ENCODE measurements at places on chromosomes 7 and 10. TPM values are rescaled to one million over a fixed set of nuclear protein-coding genes. Genes with fewer than 3 reads are reported as not detected.

The WEE2 gene
- 0.20 TPM for polyA plus RNA-seq

The HMX3 gene
- not detected for polyA plus RNA-seq

- DNase-seq, result peak; percentile 73
These were observed 5.6 kb upstream of the DKK1 start for GRCh38 chr10:52308251-52309031.

The SPAM1 gene
- 18.1 TPM for polyA plus RNA-seq

The CHAT gene
- polyA plus RNA-seq, result 0.75 TPM

The ELAPOR2 gene
- polyA plus RNA-seq, result 26.4 TPM

- no peak for DNase-seq
These were observed 188.4 kb upstream of the AGK start for GRCh38 chr7:141362580-141363435.

The SPDYE5 gene
- polyA plus RNA-seq, result 4.8 TPM

The ANKRD1 gene
- polyA plus RNA-seq, result 2.1 TPM

DNA sequence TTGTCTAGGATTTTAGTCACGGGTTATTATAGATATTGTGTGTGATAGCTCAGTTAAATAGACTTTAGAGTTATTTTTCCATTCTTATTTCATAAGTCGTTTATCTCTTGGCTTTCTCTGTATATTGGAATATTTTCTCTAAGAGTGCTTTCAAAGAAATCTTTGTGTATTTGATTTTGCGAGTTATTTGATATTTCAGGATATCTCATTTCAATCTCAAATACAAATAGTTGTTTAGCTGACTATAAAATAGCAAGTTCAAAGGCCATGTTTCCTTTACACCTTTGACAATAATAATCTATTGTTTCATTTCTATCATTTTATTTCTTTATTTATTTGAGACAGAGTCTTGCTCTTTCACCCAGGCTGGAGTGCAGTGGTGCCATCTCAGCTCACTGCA is 55.9 kb downstream of the STK31 start:
- DNase-seq, result no peak

DNA sequence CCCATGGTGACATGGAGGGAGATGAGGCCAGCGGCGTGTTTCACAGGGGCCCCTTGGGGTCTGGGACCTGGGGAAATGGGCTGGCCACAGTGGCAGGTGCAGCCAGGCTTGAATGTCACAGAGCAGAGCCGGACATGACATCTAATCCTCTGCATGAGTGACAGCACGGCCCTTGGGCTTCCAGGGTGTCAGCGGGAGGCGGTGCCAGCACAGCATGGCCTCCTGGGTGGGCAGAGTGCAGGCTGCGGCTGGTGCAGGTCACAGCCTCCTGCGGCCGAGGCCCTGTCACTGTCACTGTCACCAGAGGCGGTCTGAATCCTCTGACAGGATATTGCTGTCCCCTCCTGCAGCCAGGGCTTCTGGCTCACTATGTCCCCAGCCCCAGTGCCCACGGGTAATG is 18.2 kb downstream of the BHLHA15 start:
- no peak for DNase-seq

DNA sequence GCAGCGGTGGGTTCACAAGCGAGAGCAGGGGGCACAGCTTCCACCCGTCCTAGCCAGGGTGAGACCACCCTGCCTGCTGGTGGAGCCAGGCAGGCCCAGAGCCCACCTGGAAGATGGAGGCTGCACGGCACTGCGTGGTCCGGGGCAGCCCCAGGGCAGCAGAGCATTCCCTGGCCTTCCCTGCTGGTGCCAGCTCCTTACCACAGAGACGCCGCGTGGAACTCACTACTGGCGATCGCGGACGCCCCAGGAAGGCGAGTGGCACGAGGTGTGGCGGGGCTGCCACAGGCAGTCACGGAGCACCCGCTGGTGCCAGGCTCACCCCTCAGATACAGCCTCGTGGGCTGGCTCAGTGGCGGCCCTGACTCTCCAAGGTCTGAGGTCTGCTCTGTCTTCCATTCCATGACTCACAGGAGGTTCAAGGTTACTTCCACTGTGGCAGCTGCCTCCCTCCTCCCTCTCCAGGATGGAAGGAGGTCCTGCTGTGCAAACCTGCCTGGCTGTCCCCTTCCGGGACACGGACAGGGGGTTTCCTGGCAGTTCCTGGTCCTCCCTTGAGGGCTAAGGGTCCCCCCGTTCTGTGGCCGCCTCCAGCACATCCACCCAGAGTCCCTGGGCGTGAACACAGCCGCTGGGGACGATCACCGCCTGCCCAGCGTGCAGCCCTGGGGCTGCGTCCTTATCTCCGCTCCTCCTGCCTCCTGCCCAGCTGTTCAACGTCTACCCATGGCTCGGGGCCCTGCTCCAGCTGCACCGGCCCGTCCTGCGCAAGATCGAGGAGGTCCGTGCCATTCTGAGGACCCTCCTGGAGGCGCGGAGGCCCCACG is 3.1 kb downstream of the CYP2W1 start:
- peak; percentile 68 for DNase-seq

DNA sequence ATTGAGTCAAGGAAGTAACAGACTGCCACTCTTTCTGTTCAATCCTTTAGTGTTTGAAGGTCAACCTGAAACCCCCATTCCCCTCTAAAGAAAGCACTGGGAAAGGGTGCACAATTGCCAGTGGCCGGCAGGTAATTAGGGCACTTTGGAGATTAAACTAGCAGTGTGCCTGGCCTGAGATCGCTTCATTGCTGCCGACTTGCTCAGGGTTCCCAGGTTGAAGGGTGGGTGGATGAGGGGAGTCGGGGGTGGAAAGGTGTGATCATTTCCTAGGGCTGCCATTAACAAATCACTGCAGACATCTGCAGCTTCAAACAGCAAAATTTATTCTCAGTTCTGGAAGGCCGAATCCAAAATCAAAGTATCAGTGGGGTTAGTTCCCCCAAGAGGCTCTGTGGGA is 16.3 kb upstream of the BTBD16 start:
- DNase-seq, result no peak

DNA sequence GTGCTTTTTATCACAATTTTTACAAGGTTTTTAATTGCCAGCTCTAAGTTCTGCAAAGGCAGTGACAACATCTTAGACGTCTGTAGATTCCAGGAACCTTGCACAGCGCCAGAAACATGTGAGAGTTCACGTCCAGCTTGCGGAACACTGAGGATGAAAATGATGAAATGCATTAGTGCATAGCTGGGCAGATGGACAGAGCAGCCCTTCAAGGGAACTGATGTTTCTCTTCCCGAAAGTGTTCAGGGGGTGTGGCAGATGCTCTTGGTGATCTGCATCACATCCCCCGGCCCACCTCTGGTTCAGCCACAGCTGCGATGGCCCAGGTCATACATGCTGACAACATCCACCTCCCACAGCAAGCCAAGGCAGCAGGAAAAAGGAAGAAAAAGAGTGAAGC is 40.9 kb downstream of the ITIH5 start:
- DNase-seq, result no peak

- DNase-seq, result no peak
These were observed 53.6 kb downstream of the SEC61G start for GRCh38 chr7:54705436-54705835.

- DNase-seq, result peak; percentile 21
These were observed 97.4 kb upstream of the BMPER start for GRCh38 chr7:33807779-33808482.

The TNKS2 gene
- polyA plus RNA-seq, result 23.4 TPM

DNA sequence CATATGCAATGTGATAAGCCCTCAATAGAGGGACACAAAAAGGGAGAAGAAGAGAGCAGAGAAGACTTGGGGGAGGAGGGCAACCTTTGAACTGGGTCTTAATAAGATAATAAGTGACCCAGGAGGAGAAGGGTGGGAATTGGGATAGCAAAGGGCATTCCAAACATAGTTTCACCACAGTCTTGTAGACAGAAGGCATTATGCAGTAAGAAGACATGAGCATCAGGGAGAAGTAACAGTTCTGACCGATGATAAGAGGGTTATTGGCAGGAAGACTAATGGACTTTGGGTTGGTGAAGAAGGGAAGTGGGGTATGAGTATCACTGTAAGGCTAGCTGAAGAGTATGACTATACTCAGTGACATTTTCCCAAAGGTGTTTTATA is 63.6 kb downstream of the TES start:
- DNase-seq, result no peak

DNA sequence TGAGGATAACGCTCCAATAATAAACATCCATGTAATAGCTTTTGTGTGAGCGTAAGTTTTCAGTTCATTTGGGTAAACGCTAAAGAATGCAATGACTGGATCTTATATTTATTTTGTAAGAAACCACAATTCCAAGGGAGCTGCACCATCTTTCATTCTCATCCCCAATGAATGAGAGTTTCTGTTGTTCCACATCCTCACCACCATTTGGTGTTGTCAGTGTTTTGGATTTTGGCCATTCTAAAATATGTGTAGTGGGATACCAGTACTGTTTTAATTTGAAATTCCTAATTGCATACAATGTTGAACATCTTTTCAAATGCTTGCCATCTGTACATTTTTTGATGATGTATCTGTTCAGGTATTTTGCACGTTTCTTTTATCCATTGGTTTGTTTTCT is 50.9 kb upstream of the SEMA3D start:
- no peak for DNase-seq

DNA sequence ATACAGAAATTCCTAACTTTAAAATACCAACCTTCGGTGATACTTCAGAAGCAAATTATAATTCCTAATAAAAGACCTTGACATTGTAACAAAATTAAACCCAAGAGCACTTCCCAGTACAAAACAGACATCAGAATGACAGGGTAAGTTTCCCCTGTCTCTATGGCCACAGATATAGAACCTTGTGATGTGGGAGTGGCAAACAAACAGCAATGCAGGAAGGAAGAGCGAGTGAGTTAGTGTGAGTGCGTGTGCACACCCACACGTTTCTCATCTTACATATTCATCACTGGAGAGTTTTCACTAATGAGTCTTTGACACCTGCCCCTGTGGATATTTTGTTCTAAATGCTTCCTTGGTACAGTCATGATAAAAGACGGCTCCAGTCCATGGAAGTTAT is 72.2 kb downstream of the VWC2 start:
- DNase-seq, result no peak

The PPP3CB gene
- 56.8 TPM for polyA plus RNA-seq

The SLC13A1 gene
- not detected for polyA plus RNA-seq

DNA sequence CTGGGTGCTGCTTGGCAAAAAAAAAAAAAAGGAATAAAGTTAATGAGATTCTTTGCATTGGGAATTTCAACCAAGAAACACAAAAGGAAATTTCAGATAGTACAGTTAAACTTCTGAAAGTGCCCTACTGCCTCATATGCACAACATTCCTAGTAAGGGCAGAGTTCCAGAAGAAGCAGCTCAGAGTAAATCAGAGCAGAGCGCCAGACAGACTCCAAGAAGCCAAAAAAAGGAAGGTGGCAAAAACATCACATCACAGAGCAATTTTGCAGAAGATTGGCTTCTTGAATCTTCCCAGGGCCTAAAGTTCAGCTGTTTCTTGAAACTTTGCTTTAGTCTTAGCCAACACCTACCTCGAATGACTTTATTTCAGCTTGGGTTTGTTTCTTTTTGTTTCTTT is 544.1 kb downstream of the XPNPEP1 start:
- DNase-seq, result no peak

All from testis (tissue), 5 donors.